GM13976 (cell line): ENCODE measurements at places on chromosomes 4 and X.

DNA sequence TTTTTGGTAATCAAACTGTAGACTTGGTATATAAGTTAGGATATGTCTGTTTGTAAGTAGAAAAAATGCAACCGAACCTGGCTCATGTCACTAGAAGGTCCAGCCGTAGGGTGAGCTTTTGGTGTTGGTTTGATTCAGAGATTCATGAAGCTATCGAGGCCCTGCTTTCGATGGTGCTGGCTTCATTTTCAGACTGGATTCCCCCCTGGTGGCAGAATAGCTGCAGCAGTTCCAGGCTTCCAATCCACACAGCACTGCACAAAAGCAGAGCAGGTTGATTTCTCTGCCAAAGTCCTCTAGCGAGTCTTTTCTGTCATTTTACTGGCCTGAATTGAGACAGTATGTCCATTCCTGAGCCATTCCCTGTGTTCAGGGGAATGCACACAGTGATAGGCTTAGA is 33.1 kb downstream of the PDK3 start:
- DNase-seq = no peak

DNA sequence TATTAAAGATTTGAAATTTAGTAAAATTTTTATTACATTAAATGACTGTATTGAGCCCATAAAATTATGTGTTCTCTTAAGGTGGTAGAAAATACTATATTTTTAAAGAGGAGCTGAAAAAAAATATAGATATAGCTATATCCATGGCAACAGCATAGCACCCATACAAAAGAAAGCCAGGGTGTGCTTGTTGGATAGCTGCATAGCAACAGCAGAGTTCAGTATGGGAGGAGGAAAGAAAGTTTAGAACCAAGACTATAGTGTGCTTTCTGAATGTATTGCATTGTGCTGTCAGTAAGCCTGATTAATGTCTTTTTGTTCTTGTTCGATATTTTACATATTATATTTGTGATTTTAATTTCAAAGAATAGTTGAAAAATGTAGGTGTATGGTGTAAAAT is 78.4 kb downstream of the GRID2 start:
- DNase-seq = no peak

DNA sequence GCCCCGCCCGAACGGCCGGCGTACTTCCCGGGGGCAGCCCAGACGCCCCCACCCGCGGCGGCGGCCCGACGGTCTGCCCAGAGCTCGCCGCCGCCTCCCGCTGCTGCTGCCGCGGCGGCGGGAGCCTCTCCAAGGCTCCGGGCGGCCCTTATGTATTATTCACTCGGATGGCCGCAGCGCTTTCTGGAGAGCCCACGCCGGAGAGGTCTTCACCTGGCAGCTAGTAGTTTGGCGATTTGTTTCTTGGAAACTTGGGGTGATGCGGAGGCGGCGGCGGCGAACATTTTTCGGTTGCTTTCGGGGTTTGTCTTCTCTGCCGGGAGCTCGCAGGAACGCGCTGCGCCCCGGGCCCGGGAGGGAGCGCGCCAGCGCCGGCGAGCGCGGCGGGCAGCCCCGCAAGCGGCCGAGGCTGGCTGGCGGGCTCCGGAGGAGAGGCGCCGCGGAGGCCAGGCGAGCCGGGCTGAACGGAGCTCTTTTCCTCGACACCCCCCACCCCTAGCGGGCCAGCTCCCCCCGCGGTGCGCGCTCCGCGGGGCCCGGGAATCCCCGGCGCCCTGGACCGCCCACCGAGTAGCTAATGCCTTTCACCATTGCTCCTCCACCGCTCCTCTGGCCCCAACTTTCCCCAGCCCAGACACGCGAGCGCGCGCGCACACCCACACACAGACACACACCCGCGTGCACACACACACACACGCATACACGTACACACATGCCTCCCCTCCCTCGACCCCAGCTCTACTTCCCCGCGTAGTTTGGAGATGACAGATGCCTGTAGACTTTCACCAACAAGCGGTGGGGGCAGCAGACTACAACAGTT is 113.5 kb downstream of the DHX15 start:
- peak; percentile 78 for DNase-seq

DNA sequence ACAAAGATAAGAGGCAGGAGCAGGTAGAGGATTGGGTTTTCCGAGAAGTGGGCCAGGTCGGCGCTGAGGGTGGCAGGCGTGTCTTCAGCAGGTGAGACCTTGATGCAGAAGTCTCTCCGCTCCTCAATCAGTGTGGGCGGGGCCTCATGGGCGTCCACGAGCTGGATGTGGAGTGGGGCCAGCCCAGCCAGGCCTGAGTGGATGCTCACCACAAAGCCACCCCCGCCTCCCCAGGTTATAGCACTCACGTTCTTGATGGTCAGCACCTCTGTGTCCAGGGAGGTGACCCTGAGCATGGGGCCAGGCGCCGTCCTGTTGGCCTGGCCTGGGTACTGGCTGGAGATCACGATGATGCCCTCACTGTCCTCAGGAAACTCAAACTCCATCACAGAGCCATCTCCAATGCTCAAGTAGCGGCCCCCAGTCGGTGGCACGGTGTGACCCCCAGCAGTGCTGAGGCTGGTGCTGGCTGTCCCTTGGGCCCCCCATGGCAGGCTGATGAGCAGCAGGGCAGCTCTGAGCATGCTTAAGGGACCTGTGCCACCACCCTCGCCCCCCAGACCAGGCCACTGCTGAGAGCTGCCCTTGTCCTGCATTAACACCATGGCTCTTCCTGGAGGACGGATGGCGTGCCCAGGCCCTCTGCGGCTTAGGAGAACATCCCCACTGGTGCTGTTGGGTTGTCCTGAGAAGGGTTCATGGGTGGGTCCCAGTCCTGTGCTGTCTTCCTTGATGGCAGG is 1.9 kb downstream of the SLC10A3 start:
- no peak for DNase-seq

- no peak for DNase-seq
These were observed 1.8 kb downstream of the ZFYVE28 start for GRCh38 chr4:2416564-2417225.

DNA sequence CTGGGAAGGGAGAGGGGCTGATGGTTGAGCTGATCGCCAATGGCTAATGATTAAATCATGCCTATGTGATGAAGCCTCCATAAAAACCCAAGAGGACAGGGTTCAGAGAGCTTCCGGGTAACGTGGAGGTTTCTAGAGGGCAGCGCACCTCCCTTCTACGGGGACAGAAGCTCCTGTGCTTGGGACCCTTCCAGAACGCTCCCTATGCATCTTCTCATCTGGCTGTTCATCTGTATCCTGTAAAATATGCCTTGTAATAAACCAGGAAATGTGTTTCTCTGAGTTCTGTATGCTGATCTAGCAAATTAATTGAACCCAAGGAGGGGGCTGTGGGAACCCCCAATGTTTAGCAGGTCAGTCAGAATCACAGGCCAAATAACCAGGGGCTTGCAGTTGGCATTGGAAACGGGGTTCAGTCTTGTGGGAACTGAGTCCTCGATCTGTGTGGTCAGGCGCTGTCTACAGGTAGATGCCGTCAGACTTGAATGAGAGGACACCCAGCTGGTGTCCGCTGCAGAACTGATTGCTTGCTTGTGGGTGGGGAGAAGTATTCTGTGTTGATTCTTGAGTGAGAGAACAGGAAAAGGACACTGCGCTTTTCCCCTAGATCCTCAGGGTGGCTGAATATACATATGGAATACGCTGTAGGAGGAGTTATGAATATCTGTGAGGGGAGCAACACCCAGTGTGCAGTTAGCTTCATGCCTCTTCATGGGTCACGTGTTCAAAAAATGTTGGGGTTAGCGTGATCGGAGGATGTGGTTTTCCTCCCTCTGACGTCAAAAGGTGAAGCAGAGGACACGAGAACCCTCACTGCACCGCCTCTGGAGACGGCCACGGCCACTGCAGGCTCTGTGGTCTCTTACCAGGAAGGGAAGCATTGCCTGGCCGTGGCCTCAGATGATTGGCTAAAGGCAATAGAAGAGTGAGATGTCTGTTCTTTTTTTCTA is 29.2 kb downstream of the HTT-AS start:
- peak; percentile 46 for DNase-seq

DNA sequence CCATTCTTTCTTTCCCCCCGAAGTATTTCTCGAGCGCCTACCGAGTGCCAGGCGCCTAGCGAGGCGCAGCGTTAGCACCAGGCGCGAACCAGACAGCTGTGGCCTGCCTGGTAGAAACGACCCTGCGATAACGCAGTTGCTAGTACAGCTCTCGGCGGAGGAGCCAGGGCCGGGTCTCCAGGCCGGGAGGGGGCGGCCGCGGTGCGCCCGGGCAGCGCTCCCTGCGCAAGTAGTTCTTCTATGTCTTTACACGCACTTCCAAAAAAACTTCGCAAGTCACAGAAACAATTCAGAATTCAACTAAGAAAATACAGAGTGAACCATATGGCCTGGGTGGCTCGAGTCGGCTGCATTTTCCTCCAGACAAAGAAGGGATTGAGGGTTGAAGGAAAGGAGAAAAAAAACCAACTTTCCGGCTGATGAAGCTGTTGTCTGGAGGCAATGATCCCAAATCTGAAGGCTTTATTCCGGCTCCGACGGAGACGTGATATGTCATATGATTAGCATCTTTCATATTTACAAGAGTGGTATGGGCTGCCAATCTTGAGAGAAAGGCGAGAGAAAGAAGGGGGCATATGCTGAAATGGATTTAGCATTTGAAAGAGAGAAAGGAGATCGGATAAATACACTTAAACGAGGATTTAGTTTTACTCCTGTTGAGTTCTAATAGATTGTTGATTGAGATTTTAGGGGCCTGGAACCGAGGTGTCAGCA is 7.2 kb upstream of the NEUROG2 start:
- DNase-seq = peak; percentile 68

GRCh38 chr4:38317041-38317674 is 346.8 kb upstream of the KLF3 start:
- DNase-seq = no peak

GRCh38 chr4:24991015-24991414 is 39.7 kb downstream of the LGI2 start:
- no peak for DNase-seq

GRCh38 chr4:187663076-187663475 is 332.5 kb upstream of the ZFP42 start:
- no peak for DNase-seq

- DNase-seq = no peak
These were observed 1.9 kb upstream of the ZNF41 start for GRCh38 chrX:47484885-47485284.

GRCh38 chr4:150078579-150079080 is 385 bp downstream of the DCLK2 start:
- DNase-seq = peak; percentile 51

- no peak for DNase-seq
These were observed 29.3 kb upstream of the GPR101 start for GRCh38 chrX:137062915-137063617.

GRCh38 chr4:131257241-131257640 is 1891.9 kb upstream of the PCDH10 start:
- no peak for DNase-seq

GRCh38 chr4:72295966-72296557 is 264.3 kb downstream of the NPFFR2 start:
- peak; percentile 18 for DNase-seq

- DNase-seq = no peak
These were observed 50.2 kb downstream of the UGT2B28 start for GRCh38 chr4:69330345-69331047.

- no peak for DNase-seq
These were observed 232.7 kb upstream of the GATB start for GRCh38 chr4:151993521-151993920.

DNA sequence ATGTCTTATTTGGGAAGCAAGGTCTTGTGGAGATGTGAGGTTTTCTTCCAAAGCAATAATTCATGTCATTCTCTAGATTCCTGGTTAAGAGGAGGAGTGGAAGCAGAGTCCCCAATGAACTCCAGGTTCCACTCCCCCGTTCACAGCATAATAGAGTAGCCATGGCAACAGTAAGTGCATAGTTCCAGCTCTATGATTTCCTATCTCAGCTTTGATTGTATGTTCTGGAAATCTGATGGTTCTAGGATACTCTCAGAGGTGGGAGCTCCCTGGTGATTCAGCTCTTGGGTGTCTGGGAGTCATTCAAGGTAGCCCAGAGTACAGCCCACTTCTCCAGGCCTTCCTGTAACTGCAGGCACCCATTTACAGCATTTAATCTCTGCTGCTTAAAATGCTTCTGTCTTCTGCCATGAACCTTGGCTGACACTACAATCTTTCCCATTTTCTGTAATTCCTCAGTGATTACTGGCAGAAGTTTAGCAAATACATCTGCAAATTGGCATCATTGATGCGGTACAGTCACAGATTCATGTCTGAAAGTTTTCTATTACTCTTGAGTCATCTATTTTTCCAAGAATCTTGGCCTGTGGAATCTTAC is 242.0 kb downstream of the MAPK10 start:
- no peak for DNase-seq

DNA sequence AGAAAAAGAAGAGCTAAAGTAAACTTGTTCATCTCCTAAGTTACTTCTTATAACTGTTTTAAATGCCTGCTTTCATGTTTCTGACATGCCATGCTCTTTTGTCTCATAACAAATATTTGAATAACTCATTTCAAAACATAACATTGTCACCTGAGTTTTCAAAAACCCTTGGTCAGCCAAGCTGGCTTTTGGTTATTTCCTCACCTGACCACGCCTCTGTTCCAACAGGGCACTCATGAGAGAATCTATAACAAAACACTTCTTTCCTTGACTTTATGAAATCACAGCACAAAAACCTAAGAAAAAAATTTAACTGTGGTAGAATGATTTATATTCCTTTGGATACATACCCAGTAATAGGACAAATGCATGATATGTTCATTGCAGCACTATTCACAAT is 172.9 kb upstream of the GALNT7 start:
- DNase-seq = no peak

GRCh38 chrX:46327566-46328115 is 217.6 kb downstream of the ZNF674 start:
- DNase-seq = no peak

- DNase-seq = peak; percentile 74
These were observed at the start of gene TMEM154 for GRCh38 chr4:152679414-152680281. TMEM154 (minus strand) TSS chr4:152679997; CDS start chr4:152679933, 64 bp downstream.

DNA sequence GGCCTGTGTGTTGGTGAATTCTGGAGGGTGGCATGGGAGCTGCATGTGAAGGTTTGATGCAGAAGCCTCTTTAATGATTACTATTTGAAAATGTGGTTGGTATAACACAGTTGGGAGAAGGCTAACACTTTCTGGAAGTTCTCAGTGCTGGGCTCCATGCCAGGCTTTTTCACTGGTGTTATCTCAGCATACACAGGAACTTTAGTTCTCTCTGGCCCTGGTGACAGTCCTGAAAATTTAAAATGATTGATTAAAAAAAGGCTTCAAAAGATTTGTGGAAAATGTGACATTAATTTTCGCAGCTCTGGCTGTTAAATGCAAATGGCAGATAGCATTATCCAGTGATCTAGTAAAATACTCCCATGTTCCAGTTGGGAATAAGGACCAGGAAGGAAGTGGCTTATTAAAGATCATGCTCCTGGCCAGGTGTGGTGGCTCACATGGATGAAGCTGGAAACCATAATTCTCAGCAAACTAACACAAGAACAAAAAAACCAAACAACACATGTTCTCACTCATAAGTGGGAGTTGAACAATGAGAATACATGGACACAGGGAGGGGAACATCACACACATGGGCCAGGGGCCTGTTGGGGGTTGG is 36.6 kb downstream of the DIPK2B start:
- DNase-seq = no peak

DNA sequence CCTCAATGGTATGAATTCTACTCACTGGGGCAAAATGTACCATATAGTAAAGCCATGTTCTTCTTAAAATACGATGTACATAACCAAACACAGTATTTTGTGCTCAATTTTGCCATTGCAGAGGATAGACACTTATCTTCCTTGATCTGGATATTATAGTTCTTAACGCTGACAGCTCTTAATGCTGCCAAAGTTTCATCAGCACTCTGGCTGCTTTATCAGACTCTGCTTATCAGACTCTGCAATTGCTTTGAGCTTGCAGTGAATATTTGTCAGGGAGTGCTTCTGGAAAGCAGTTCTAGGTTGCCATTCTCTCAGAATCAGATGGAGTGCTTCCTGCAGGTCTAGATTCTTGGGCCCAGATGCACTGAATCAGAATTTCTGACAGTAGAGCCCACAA is 863.1 kb downstream of the CCSER1 start:
- no peak for DNase-seq
